Hematopoietic multipotent progenitor cell treated with erythropoietin and hydrocortisone succinate and interleukin-3 and kit ligand, for 15 days (in vitro differentiated cells): ENCODE measurements at places on chromosomes 1 and 21.

DNA sequence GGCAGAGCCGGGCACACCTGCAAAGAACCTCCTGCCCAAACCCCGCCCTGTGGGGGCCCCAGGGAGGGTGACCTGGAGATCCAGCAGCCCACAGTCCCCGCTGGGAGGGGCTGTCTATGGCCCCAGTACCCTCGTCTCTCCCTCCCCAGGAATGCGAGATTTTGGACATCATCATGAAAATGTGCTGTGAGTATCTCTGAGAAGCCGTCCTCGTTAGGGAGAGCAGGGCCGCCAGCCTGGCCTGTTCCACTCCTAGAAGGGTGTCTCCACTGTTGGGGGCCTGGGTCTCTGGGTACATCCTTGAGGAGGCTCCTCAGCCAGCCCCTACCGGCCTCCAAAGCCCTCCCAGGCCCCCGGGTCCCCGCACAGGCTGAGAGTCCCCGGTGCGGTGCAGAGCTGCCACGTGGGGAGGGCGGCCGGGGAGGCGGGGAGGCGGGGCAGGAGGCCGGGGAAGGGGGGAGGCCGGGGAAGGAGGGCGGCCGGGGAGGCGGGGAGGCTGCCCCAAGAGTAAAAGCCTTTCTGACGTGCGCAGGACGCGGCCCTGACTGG lies 18.7 kb downstream of the COL6A1 start:
- no peak for DNase-seq

DNA sequence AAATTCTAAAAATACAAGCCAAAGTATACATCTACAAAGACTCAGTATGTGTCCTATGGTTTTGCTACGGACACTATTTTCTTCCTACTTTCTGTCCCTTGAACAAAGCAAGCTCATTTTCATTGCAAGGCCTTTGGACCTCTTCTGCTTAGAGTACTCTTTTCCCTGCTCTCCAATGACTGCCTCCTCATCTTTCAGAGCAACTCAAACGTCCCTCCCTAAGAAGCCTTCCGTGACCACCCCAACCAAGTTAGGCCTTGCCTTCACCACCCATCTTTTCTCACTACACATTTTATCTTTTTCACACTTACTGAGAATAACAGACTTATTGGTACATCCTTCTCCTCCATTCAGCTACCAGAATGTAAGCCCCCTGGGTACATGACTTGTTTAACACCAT lies 39.9 kb downstream of the ENAH start:
- DNase-seq: no peak

GRCh38 chr1:185490924-185491323 lies 173.9 kb upstream of the IVNS1ABP start:
- DNase-seq: no peak

DNA sequence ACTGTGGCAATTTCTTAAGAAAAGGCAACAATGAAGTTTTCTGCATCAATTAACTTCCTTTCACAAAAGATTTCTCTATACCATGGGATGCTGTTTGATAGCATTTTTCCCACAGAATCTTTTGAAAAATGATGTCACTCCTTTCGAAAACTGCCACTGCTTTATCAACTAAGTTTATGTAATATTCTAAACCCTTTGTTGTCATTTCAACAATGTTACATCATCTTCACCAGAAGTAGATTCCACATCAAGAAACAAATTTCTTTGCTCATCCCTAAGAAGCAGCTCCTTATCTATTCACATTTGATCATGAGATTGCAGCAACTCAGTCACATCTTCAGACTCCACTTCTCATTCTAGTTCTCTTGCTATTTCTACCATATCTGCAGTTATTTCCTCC lies 116.1 kb upstream of the KCND3 start:
- DNase-seq: no peak

GRCh38 chr1:237239248-237239647 lies 197.3 kb downstream of the RYR2 start:
- no peak for DNase-seq

GRCh38 chr1:219757890-219758289 lies 145.0 kb upstream of the ZC3H11B start:
- DNase-seq: no peak

DNA sequence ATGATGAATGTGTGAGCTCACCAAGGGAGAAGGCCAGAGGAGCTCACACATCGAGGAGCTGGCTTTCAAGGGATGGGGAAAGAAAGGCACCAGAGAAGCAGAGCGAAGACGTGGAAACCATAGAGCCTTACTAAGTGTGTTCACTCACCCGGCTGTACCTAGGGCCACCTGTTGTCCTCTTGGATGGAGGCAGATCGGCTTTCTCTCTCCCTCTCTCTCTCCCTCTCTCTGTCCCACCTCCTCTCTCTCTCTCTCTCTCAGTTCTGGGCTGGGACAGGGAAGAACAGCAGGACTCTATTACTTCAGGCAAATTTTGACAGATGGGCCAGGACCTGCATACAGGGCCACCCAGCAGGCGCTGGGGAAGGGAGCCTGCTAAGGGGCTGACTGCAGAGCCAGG lies 64.8 kb downstream of the HIVEP3 start:
- DNase-seq: no peak

DNA sequence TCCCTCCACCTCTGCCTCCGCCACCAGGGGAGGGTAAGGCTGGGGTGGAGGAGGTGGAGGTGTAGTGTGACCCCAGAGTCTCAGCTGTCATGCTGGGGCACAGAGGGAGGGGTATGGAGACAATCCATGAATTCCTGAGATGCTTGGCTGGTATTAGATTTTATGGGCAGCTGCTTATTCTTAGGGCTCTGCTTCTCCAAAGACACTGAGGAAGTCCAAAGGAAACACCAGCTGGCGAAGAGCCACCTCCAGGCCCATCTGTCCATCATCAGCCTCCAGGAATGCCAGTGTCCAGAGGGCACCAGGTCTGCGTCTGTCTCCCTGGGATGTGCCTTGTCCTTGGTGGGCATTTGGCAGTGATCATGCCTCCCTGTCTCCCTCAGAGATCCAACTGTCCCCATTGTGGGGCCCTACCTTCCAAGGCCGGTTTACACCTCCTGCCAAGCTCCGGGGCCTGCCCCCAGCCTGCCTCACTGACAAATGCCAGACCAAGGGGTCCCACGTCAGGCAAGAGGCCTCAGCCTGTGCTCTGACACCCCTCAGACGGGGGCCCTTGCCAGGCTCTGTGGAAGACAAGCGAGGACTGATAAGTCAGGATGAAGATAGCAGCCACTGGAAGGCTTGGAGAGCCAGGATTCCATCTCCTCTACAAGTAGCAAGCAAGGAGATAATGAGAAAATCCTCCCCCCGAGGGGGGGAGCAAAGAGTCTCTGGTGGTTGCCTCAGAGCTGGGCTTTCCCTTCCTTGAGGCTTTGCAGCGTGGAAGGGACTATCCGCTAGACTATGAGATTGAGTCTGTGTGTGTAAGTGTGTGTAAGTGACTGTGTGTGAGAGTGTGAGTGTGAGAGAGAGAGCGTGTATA lies 1.6 kb downstream of the TNNI1 start:
- DNase-seq: no peak

- no peak for DNase-seq
Measured at GRCh38 chr21:35520856-35521255, 471.8 kb upstream of the RUNX1 start.

GRCh38 chr21:25911730-25912401 lies 177.1 kb downstream of the GABPA start:
- no peak for DNase-seq

- DNase-seq: no peak
Measured at GRCh38 chr21:41680444-41681347, 86.2 kb downstream of the RIPK4 start.

DNA sequence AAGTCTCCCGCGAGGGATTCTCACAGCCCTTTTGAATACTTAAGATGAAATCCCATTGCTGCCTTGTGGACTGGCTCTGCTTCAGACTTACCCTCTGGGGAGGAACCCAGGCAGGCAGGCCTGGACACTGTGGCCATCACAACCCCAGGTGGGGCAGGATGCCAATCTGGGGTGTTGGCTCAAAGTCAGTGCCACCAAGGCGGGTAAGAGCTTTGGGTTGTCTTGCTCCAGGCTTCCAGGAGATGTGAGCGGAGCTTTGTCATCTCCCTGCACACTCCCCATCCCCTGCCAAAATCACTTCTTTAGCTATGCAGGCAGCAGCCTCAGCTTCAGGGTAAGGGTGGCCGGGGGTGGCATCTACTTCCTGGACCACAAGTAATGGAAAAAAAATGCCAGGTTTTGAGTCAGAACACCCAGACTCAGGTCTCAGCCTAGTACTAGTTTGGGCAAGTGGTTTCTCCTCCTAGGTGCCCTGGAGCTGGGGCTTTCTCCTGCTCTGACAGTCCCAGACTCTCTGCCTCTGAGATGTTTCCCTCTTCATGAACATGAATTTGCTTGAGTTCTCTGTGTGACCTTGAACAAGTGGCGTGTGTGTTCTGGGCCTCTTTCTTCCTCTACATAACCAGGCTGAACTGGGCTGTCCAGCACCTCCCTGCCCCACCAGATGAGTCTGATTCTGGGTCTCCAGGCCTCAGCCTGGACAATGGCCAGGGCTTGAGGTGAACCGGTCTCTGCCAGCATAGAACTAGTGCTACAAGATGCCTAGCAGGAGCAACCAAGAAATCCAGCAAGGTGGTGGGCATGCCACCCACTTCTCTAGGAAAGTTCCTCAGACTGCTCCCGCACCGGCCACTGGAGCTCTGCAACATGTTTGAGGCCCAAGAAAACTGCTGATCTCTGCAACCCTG lies 65.4 kb downstream of the VWA5B1 start:
- DNase-seq: no peak

GRCh38 chr1:161801955-161802354 lies 35.8 kb downstream of the ATF6 start:
- DNase-seq: no peak

DNA sequence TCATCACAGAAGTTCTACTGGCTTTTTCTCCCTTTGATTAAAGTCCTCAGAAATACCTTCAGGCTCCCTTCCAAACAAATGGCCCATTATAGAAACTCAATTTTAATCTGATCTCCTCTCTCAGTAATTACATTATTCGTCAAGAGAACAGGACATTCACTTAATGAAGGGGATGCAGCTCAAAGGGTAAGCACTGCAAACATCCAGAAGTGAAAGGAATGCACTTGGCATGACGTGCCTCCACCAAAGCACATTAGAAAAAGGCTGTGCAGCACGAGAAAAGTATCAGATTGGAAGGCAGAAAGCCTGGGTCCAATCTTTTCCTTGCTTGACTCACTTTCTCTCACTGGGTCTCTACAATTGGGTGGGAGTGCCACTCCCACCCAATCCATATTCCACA lies 222.6 kb upstream of the BEND5 start:
- no peak for DNase-seq

DNA sequence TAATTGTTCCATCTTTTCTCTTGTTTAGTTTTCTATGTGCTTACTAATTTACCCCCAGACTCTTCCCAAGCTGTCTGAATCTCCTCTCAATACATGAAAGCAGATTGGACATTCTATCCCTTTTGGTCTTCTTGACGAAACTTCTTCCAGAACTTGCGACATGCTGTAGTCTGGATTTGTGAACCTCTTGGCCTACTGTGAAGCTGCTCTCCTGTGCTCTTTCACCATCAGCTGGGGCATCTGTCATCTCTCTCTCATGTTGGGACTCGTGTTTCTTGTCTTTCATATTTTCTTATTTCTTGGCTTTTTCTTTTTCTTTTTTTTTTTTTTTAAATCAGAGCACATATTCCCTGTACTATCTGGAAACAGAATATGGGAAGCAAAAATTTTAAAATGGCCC lies 6.8 kb downstream of the CPT2 start:
- no peak for DNase-seq

- DNase-seq: no peak
Measured at GRCh38 chr1:4664606-4665005, 10.2 kb downstream of the AJAP1 start.

DNA sequence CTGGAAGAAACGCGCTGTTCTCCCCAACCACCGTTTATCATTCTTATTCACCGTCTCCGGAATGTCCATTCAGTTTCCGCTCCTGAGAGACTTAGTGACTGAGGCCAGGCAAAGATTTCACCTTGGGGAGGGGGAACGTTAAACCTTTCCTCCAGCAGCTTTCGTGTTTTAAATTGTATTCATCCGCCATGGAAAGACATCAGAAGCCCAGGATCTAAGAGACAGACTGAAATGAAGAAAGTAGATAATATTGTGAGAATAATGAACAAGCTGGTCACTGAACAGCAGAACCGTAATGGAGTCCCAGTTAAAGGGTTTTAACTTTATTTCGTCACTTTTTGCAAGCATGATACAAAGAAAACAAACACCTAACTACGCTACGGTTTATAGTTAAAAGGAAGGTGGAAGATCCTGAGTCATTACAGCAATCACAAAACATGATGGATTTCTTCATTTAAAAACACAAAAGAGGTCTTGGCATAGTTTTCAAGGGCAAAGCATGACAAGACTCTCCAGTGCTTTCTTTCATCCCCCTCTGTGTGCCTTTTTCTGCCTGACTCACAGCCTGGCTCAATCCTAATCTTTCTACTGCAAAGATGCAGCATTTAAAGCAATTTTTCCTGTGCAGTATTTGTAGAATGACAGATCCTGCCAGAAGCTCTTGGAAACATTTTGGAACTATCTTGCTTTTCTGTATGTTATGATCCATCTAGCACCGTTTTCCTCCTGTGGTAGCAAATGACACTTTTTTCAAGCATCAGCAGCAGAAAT lies 722 bp upstream of the SLC19A2 start:
- no peak for DNase-seq

DNA sequence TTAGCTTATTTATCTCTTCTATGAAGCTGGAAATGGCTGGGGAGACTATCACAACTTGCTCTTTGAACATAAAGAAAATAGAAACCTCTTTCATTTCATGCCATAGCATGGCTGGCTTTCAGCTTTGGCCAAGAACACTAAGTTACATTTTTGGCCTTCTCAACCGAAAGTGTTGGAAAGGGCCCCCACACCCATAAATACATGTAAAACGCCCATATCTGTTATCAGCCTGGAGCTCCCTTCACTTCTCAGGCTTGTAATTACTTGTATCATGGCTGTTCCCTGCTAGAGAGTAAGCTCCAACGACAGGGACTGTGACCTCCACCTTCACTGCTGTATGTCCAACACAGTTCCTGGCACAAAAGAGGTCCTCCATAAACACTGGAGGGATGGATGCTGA lies 12.7 kb upstream of the EIF4G3 start:
- DNase-seq: peak; percentile 64

DNA sequence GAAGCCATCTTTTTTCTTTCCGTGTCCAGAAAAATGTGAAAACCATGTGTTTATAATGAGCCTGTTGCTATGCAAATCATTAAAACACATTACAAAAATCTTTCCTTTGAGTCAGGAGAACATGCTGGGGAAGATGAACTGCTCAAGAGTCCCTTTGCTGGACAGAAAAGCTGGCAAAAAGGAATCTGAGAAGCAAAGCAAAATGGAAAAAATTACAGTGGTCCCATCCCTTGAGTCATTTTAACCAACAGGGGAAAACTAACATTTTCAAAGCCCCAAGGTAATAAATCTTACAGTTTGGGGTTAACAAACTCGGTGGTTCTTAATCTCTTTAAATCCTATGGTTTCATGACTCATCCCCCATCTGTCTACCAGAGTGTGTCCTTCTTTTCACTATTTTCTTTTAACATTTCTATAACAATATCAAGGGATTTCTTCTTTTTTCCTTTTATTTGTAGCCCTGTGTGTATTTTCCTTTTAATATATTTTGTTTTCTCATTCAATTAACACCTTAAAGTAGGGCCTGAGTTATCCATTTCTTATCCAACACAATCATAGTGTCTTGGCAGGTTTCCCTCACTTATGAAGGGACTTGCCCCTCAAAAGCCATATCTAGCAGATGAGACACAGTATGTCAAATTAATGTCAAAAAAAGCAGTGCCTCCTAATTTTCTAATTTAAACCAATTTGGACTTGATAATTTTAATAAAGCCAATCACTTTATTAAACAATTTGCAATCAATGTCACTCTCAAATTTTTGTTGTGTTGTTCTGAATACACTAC lies 105.4 kb downstream of the PTPN14 start:
- DNase-seq: no peak

GRCh38 chr1:10909697-10910680 lies 102.5 kb upstream of the TARDBP start:
- DNase-seq: peak; percentile 12

GRCh38 chr1:107535091-107535490 lies 394.3 kb downstream of the NTNG1 start:
- no peak for DNase-seq
